NCI-H460 (cell line): ENCODE measurements at places on chromosomes 3 and 15. TPM values are rescaled to one million over a fixed set of nuclear protein-coding genes. Genes with fewer than 3 reads are reported as not detected.

The PLAAT1 gene
- 2.2 and 3.7 TPM in 2 replicates for total RNA-seq

The SLCO3A1 gene
- 1.7 TPM in 2 replicates for total RNA-seq

The ATP13A4 gene
- total RNA-seq, result not detected in 2 replicates

The NEO1 gene
- total RNA-seq, result 8.0 and 8.2 TPM in 2 replicates

The PEX5L gene
- 0.02 TPM in 1 of 2 replicates, not detected in the other for total RNA-seq

The DNASE1L3 gene
- not detected in 2 replicates for total RNA-seq

DNA sequence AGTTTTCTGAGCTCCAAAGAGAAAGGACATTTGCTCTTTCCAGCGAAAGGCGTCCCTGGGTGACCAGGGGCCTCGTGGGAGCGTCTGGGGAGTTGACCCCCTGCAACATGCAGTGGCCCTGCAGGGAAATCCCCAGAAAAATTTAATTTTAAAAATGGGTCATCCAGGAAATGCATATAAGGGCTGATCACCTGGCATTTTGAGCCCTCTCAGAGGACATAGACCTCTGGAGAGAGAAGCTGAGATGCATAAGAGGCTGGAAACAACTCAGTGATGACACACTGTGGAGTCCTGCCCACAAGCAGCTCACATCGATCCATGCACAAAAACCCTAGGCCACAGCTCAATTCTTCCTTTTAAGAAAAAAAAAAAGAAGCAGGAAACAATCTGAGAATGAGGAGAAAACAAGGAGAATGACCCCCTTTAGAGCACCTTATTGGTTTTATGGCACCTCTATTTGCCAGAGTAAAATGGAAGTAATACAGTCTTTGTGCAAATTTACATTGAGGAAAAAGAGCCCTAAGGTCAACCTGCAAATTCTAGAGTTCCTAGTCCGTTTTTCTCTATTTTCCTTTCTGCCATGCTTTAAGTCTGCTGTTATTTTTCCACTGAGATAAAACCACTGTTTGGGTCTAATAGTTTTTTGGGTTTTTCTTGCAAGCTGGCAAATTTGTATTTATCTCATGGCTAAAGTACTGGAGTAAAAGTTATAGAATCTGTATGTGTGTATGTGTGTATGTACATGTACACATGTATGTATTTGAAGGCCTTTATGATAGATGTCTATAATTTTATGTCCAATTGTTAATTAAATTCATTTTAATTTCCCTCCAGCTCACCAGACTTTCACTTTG, 6.9 kb upstream of the BDH1 start:
- no peak for DNase-seq

DNA sequence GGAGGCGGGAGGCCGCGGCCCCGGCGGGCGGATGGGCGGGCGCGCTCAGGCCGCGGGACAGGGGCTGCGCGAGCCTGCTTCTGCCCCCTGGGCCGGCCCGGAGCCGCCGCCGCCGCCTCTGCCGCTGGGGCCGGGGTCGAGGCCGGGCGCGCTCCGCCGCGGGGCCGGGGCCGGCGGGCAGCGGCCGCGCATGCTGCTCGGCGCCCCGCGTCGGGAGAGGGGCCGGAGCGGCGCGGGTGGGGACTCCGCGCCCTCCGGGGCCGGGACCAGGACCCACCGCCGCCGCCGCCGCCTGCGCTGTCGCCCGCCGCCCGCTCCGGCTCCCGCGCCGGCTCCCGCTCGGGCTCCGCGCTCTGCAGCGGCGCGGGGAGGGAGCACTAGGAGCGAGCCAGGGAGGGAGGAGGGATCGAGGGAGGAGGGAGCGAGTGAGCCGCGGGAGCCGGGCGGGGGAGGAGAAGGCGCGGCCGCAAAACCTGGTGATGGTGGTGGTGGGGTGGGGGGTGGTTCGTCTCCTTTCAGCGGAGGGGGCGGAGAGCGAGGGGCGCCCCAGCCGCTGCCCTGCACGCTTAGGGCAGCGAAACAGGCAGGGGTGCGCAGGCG, at the start of gene LINGO1:
Gene LINGO1 (minus strand): TSS at position 379 of the 600 bp plus-strand sequence. CDS start 597 bp downstream, outside the sequence.
- no peak for DNase-seq

DNA sequence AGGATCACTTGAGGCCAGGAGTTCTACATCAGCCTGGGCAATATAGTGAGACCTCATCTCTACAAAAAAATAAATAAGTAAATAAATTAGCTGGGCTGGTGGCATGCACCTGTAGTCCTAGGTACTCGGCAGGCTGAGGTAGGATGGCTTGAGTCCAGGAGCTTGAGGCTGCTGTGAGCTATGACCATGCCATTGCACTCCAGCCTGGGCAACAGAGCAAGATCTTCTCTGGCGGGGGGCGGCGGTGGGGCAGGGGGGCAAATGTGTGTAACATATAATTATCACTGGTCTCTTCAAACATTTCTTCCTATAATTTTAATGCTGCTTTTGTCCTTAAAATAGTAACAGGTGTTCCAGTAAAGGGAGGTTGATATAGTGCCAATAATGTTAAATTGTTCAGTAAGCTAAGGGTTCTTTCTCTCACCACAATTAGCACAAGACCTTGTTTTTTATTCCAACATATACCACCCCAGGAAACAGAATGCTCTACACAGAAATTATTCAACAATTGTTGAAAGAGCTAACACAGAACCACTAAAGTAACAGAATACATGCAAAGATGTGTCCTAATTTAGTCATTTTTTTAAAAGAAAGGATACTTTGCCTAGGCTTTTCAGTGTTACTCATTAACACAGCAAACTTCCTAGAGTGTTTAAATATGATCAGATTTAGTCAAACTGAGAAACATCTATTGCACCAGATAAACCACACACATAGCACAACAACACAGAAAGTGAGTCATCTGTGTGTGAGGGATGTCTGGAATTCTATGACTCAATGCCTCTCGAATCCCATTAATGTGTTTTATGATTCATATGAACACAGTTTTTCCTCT, 29.1 kb downstream of the ANKRD28 start:
- DNase-seq, result peak; percentile 75

- DNase-seq, result peak; percentile 80
These were observed 497.7 kb downstream of the OCA2 start for GRCh38 chr15:27601239-27601960.

DNA sequence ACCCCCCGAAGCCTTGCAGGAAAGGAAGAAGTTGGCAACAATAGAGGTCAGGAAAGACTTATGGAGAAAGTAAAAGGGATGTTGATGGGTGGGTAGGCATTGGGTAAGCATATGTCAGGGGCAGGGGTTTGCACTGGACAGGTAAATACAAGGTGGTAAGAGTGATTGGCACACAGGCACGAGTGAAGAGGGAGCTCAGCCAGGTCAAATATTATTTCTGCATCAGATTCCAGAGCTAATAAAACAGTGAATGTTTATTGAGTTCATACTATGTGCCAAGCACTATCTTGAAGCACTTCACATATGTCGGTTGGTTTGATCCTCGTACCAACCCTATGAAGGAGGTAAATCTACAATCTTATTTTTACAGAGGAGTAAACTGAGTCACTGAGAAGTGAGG, 6.6 kb downstream of the CLSTN2 start:
- no peak for DNase-seq

DNA sequence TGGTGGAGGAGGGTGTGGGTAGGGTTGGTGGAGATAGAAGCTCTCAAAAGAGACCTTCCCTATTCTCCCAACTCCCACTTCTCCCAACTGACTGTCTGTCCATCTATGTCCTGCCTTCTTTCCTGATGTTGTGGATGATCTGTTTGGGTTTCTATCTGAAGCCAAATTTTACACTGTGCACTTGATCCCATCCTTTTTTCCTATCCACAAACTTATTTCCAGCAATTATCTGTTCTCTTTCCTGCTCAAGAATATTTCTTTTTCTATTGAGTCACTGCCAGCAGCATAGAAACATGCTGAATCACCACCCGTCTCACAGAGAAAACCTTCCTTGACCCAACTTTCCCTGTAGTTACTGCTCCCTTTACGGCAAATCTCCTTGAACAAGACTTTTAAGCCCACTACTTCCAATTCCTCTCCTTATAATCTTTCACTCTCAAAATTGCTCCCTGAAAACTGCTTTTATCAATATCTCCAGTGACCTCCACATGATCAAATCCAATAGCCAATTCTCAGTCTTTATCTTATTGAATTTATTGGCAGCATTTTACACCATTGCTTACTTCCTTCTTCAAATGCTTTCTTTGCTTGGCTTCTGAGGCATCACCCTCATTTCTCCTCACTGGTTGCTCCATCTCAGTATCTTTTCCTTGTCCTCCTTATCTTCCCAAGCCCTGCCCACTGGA, 141.2 kb upstream of the SLC7A14 start:
- DNase-seq, result no peak

- DNase-seq, result no peak
These were observed 12.9 kb downstream of the HEG1 start for GRCh38 chr3:125042725-125043406.

DNA sequence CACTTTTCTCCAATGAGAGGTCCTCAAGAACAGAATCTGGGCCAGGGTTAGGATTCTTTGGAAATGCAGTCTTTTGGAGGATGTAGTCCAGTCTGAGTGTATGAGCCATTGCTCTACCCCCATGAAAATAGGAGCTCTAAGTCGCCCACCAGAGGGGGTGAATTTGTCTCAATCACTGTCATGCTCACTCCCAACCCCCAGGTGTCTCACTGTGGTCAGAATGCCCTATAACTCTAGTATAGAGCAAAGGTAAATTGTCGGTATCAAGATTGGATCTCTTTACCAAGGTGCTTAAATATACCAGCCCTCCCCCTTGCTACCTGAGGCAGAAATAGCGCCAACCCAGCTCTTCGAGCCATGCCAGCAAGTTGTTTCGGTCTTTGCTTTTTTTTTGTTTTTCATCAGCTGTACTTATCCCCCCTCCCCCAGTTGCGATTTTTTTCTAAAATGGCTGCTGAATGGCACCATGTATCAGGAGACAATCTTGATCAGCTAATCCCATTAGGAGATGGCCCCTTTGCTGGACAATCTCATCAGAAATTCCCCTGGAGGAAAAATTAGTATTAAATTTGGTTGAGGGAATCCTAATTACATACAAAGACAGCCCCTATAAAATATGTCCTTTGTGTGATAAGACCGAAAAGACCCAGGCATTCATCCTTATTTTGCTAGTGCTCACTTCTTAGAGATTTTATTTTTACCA, 130.7 kb downstream of the EBLN2 start:
- DNase-seq, result no peak

GRCh38 chr3:31488475-31489017, 44.2 kb upstream of the STT3B start:
- no peak for DNase-seq

- DNase-seq, result no peak
These were observed 620.3 kb downstream of the FHIT start for GRCh38 chr3:60630953-60631352.

- DNase-seq, result no peak
These were observed 58.8 kb upstream of the SLC6A11 start for GRCh38 chr3:10757021-10757820.

GRCh38 chr15:30979457-30979856, 12.0 kb downstream of the MTMR10 start:
- no peak for DNase-seq

DNA sequence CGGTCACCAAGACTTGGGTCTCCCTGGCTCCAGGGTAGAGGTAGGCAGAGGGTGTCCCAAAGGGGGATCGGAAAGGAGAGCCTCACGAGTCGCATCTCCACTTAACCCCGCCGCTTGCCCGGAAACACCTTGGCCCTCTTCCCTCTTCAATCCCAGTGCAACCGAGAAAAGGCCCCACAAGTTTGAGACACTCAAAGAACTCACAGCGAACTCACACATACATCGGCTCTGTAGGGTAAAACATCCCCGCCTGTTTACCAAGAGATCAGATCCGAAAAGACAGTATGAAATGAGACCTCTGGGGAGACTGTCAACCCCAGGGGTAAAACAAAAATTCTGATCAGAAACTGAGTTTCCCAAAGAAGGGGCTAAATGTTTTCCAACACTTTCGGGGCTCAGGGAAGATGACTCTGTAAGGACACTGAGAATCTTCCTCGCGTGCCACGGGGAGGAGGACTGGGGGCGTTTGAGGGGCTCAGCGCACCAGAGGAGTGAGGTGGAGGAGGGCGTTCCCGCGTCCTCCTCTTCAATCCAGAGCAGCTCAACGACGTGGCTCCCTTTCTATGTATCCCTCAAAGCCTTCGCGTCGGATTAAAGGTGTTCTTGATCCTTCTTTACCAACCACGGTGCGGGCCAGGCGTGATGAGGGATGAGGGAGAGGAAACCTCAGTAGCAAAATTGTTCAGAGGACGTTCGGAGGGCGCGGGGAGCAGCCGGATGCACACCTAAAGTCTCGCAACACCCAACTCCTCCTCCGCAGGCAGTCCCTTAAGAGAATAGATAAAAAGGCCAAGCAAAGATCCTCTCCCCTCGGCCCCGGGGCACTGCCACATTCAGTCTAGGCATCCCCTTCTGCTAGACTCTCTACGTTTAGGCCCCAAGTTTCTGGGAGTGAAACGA, 3.7 kb downstream of the WNT5A start:
- no peak for DNase-seq

DNA sequence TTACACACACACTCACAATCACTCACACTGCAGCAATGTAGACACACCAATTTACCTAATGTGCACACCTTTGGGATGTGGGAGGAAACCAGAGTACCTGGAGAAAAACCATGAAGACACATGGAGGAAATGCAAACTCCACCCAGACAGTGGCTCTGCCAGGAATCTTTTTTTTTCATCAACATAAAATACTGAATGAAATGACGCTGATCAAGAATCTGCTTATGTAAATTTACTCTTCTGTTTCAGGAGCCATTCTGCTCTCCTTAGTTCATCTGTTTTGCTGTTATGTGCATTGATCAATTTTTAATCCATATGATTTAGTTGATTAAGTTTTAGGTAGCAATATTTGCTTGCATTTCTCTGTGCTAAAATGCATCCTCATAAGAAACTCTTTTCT, 414.2 kb upstream of the CCDC54 start:
- no peak for DNase-seq

GRCh38 chr3:22565393-22565792, 637.7 kb upstream of the UBE2E2 start:
- DNase-seq, result no peak

DNA sequence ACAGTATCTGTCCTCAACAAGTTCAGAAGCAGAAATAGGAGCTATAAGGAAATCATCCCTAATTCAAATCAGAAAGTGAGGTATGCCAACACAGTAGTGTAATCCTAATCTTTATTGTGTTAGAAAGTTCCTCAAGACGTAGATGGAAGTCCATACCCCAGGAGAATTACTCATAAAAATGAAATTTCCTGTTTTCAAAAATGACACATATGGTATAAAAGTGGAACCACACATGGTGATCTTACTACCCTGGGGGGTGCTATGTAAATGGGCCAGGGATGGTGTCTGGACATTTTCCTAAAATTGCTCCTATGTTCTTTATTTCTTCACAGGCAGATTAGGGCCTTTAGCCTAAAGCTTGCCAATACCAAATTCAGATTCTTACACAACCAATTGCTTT, 204.1 kb downstream of the ARRDC4 start:
- no peak for DNase-seq

GRCh38 chr3:111325160-111325718, 216.8 kb upstream of the CD96 start:
- no peak for DNase-seq
